ENCODE measurements at places on chromosomes 3 and 15.

DNA sequence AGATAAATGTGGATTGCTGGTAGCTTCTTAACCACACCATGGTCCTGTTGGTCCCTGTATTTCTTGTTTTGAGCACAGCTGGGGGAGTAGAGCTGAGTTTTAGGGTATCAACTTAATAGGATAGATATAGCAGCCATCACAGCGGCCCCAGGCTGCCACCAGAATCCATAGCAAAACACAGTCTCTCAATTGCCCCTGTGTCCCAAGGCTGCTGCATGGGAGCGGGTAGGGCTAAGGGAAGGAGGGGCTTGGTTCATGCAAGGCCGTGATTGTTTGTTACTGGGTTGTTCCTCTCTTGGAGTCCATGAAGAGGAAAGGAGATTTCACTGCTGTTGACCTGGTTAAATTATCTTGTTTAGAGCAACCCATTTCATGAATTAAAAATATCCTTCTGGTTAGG lies 22.1 kb downstream of the ARNT2 start:
- no peak for DNase-seq

GRCh38 chr3:56802790-56803189 lies 1.0 kb upstream of the ARHGEF3 start:
- DNase-seq = no peak

DNA sequence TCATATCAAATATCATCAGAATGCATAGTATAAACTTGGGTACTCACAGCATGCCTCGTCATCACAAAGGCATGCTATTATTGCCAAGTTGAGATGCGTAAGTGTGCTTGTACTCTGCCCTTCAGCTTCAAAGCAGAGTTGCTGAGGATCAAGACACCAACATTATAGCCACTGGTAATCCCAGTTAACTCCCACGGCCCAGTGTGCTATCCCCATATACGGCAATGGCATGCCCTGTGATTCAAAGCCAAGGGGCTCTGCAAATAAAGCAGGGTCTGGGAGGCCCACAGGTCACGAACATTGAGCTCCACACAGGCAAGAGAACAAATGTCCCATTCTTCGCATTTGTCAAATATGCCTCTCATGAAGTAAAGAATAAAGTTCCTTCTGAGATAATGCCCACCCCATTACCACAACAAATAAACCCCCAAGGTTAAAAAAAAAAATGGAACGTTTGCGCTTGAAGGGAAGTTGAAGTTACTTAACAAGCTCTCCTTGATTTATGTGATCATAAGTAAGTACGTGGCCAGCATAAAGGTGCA lies 298.1 kb upstream of the NECTIN3 start:
- DNase-seq = no peak

DNA sequence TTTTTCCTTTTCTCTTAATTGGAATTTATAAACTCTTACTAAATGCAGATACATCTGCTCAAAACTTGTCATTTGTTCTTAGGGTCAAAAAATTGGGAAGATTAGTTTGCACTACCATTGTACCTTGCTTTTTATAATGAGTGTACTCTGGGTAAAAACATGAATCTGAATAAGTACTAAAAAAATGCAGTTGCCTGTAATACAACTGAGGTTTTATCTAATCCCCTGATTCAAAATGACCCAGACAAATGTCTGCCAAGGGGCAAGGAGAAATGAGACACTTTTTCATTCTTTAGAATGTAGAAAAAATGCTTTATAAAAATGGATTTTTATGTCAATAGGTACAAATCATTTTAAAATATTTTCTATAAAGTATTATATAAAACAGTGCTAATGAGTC lies 42.4 kb downstream of the RASA2 start:
- DNase-seq = no peak

GRCh38 chr3:56624725-56625124 lies 58.3 kb downstream of the TASOR start:
- no peak for DNase-seq

DNA sequence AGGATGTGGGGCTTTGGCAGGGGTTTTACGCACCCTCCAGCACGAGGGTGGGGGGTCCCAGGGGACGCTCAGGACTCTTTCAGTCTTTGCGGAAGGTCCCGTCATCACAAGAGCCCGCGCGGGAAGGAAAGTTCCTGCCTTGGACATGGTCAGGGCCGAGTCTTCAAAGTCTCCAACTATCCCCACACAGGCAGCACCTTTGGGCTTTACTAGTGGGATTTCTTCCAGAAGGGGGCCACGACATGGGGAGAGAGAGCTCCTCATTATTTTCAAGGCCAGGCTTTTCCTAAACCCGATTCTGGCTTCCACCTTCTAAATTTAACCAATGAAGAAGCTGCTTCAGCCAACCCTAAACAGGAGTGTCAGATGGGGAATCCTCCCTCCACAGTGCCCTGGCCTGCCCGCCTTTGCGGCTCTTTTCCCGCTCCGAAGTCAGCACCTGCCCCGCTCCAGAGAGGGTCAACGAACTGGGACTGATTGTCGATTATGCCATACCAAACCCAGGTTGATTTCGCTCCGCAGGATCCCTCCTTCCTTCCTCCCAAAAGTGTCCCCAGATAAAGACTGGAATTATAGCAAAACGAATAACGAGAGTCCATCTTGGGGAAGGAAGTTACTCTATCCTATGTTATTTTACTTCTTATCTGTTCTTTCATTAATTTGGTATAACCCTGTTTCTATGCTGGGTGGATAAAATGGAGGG lies 11.0 kb downstream of the SHOX2 start:
- no peak for DNase-seq

DNA sequence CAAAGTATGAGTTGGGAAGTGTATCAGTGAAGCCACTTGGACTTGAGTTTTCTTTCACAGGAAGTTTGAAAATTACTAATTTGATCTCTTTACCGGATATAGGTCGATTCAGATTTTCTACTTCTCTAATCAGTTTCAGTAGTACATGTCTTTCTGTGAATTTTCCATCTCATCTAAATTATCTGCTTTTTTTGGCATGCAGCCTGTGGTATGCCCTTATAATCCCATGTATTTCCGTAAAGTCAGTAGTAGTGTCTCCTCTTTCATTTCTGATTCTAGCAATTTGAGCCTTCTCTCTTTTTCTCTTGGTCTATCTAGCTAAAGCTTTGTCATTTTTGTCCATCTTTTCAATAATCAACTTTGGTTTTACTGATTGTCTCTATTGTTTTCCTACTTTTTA lies 168.4 kb upstream of the UBE2E1 start:
- DNase-seq = no peak

DNA sequence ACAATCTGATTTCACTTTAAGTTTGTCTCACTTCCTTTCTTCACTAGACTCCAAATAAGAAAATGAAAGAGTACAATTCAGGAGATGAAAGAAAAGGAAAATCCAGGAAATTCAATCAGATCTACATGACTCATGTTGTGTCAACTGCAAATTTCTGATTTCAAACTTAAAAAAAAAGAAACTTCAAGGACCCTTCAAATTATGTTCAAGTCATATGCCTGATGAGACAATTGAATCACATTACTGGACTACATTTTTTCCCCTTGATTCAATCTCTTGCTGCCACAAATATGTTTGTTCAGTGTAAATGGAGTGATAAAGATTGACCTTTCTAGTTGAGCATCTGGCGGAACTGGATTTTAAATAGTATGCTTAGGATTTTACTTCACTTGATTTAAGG lies 37.4 kb downstream of the FRMD5 start:
- no peak for DNase-seq

GRCh38 chr15:88897456-88898194 lies 2.3 kb upstream of the HAPLN3 start:
- peak; percentile 56 for DNase-seq

DNA sequence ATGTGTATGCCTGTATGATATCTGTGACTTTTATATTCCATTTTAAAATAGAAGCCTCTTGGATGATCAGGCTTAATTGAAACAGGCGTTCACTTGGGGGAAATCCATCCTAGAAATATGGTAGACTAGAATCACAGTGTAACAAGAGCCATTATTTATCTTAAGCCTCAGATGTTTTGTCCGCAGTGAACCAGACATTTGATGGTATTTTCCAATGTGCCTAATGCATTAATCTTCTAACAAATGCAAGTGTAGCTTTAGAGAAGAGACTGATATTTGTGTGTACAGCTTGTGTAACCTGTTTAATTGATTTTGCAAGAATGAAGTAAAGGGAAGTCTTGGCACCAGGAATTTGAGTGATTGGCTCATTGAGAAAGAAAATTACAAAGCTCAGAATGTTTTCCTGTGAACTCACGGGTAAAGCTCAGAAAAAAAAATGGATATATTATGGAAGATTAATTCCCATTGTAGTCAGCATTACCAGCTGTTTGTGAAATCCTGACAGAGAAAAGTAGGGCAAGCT lies 155.7 kb downstream of the SV2B start:
- DNase-seq = no peak

GRCh38 chr3:23258110-23258509 lies 55.0 kb downstream of the UBE2E2 start:
- DNase-seq = no peak

DNA sequence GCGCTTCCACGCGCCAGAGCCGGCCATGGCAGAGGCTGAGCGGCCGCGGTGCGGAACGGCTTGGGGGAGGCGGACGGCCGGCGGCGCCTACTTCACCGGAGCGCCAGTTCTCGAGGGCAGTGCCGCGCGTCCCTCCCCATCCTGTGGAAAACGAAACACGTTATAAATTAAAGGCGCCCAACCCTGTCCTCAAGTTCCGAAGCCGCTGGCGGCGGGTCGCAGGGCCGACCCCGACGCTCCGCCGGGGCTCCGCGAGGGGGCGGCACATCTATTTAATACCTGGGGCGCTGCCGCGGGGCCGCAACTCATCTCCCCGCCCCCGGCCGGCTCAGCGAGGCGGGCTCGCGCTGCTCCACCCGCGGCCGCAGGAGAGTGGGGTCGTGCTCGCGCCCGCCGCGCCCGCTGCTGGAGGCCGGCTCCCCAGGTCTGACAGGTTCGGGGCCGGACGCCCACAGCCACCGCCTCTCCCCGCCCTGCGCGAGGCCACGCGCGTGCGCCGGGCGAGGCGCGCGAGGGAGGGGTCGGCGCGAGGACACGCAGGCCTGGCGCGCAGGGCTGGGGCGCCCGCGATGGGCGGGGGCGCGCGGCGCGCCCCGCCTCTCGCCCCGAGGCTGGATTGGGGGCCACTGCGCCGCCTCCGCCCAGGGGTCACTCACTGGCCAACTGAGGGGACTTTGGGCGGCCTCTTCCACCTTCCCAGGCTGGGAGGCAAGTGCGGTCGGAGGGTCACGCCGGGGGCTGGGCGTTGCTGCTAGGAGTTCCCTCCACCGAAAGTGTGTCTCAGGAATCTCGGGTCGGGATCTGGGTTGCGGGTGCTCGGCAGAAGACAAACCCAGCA lies at the start of gene SLC30A4:
SLC30A4 (minus strand) TSS at position 428 of the 838 bp plus-strand sequence; CDS start at position 27, 401 bp downstream.
- DNase-seq = peak; percentile 45

Measured in activated gamma-delta T cell treated with anti-CD3 and anti-CD28 coated beads, Interleukin-2, amount 50 U/mL, for 16 hours (primary cell).